Activated B cell treated with CpG ODN at 0.5 μM for 24 hours (primary cell): ENCODE measurements at places on chromosomes 5 and 9. TPM values are rescaled to one million over a fixed set of nuclear protein-coding genes. Genes with fewer than 3 reads are reported as not detected.

DNA sequence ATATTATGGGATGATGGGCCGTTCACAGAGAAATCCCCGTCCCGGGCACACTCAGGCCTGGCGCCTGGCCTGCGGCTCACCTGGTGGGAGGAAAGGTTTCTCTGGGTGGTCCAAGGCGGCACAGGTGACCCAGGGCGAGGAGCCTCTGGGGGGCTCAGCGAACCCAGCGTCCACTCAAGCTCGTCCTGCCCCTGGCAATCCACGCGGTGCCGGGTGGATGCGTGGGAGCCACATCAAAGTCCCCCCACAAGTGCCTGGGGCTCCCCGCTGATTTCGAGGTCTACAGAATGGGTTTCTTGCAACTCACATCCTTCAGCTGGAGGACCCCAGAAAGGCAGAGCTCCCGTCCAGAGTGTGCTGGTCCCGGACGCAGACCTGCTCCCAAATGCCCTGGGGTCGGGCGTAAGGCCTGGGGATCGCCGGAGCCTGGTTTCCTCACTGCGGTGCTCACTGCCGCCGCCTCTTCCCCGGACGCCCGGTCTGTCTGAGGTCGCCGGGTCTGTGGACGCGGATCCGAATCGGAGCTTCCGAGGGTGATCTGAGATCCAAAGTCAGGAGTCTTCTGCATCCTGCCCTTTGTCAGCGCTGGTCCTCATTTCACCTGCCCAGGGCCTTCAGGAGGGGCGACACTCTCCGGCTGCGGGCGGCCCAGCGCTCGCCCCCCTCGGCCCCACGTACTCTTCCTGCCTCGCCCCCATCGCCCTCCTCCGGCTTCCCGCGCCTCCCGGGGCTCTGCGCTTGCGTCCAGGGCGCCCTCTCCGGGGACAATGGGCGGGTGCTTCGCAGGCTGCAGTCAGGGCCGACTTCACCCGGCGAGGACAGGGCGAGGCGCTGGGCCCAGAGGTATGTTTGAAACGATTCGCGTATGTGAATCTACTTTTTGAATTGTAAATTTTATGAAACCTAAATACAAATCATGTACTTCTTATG, 20.0 kb upstream of the RUFY1 start:
- peak overlapping the region; percentile 78 for H3K4me3 ChIP-seq
- H3K27ac ChIP-seq, result no peak overlapping the region

DNA sequence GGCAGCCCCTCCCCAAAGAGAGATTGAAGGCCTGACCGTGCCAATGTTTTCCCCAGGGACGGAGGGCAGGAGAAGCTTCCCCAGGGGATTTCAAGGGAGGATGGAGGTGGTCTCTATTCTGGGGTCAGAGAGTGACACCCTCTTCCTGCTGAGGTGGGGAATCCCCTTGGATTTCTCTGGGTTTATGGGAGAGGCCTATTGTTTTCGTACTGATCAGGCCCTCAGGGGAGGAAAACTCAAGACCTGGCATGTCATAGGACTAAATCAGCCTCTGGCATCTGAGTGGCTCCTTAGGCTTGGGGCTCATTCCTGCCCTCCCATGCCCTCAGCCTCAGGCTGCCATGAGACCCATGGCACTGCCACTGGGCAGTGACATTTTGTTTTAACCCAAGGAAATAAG, 44.6 kb downstream of the IRF1 start:
- no peak overlapping the region for H3K4me3 ChIP-seq
- peaks cover 57% of the 10 kb centered on the region for H3K4me1 ChIP-seq
- no peaks in the 10 kb centered on the region for H3K27me3 ChIP-seq

- no peak overlapping the region for H3K27ac ChIP-seq
- H3K27me3 ChIP-seq, result peaks cover 20% of the 10 kb centered on the region
Measured at GRCh38 chr5:142170254-142170953, 61.8 kb downstream of the NDFIP1 start.

DNA sequence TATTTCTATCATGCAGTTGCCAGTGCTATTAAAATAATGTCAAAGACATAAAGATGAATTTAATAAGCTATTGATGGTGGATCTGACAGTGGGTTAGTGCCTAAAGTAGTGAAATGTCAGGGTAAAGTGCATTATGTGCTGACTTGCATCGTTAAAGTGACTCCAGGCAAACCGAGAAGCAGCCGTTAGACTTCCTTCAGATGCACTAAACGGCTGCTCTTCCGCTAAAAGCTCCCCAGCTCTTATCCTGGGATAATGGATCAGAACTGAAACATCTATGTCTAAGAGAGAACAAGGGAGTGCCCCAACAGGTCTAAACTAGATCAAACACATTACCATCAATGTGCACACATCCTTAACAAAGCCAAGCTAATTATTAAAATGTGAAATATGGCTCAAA, 468.2 kb downstream of the NTRK2 start:
- H3K4me1 ChIP-seq, result no peaks in the 10 kb centered on the region
- H3K27me3 ChIP-seq, result peaks cover 3% of the 10 kb centered on the region
- no peaks in the 10 kb centered on the region for H3K36me3 ChIP-seq
- no peak for DNase-seq
- H3K27ac ChIP-seq, result no peak overlapping the region

- H3K36me3 ChIP-seq, result no peaks in the 10 kb centered on the region
- H3K27me3 ChIP-seq, result no peaks in the 10 kb centered on the region
- no peak overlapping the region for H3K4me3 ChIP-seq
- DNase-seq, result no peak
- peaks cover 3% of the 10 kb centered on the region for H3K4me1 ChIP-seq
- H3K27ac ChIP-seq, result no peak overlapping the region
Measured at GRCh38 chr5:56278335-56278753, 45.2 kb upstream of the ANKRD55 start.

DNA sequence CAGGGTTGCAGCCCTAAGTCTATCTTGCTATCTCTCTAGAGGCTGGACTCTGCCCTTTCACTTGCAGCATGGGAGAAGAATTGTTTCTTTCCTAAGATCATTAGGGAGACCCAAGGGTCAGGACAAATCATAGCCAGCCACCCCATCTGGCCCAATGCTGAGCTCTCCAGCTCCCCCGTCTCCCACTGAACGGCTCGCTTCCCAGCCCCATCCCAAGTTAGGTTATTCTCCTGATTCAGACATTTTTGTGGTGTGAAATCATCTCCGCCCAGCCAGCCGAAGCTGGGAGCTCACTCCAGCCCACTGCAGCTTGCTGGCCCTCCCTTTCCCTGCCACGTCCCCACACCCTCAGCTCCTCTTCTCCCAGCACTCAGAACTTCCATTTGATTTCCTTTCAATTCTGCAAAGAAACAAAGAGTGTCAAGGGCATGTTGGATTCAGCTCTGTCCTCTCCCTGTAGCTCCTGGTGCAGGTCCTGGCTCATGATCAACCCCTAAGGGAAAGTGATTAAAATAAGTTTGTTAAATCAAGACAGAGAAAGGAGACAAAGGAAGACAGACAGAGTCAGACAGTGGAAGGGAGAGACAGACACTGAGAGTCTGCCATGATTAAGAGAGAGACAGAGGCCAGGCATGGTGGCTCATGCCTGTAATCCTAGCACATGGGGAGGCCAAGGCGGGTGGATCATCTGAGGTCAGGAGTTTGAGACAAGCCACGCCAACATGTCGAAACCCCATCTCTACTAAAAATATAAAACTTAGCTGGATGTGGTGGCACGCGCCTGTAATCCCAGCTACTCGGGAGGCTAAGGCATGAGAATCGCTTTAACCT, 12.6 kb upstream of the SPARC start:
- no peak overlapping the region for H3K27ac ChIP-seq
- H3K4me1 ChIP-seq, result peaks cover 14% of the 10 kb centered on the region
- H3K36me3 ChIP-seq, result no peaks in the 10 kb centered on the region
- no peak overlapping the region for H3K4me3 ChIP-seq

GRCh38 chr5:72599519-72600370, 92.5 kb upstream of the ZNF366 start:
- no peaks in the 10 kb centered on the region for H3K36me3 ChIP-seq
- peaks cover 18% of the 10 kb centered on the region for H3K4me1 ChIP-seq
- H3K27ac ChIP-seq, result peak overlapping the region; percentile 33
- peaks cover under 1% of the 10 kb centered on the region for H3K27me3 ChIP-seq
- H3K4me3 ChIP-seq, result no peak overlapping the region

DNA sequence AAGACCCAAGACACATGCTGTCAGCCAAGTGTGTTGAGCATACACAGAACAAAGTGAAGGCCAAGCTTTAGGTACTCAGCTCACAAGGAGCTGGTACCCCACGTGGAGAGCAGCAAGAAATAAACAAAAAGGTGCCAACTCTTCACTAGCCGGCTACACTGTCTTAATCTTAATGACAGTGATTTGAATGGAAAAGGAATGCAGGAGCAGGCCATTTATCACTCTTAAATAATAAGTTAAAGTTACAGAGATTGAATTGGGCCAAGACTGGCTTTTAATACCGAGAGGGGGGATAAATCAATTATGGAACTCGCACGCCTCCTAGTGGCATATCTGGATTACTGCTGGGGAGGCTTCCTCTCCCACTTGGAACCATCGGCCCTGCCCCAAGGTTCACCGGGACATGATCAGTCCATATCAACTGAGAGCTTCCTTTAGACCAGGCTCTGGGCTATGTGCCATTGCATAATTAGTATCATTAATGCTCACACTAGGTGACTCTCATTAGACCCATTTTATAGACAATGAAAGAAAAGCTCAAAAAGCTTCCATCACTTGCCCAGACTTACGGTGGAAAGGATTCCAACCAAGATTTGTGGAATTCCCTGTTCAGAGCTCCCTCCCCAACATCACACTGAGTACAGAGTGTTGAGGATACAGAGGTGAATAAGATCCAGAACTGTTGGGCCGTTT, 94.0 kb downstream of the ACTL7B start:
- no peaks in the 10 kb centered on the region for H3K36me3 ChIP-seq
- peaks cover 9% of the 10 kb centered on the region for H3K4me1 ChIP-seq
- DNase-seq, result no peak
- H3K4me3 ChIP-seq, result no peak overlapping the region

- H3K4me1 ChIP-seq, result no peaks in the 10 kb centered on the region
- H3K27me3 ChIP-seq, result peaks cover 5% of the 10 kb centered on the region
- H3K36me3 ChIP-seq, result no peaks in the 10 kb centered on the region
- DNase-seq, result no peak
Measured at GRCh38 chr5:147832541-147832940, 1.1 kb upstream of the SPINK1 start.

DNA sequence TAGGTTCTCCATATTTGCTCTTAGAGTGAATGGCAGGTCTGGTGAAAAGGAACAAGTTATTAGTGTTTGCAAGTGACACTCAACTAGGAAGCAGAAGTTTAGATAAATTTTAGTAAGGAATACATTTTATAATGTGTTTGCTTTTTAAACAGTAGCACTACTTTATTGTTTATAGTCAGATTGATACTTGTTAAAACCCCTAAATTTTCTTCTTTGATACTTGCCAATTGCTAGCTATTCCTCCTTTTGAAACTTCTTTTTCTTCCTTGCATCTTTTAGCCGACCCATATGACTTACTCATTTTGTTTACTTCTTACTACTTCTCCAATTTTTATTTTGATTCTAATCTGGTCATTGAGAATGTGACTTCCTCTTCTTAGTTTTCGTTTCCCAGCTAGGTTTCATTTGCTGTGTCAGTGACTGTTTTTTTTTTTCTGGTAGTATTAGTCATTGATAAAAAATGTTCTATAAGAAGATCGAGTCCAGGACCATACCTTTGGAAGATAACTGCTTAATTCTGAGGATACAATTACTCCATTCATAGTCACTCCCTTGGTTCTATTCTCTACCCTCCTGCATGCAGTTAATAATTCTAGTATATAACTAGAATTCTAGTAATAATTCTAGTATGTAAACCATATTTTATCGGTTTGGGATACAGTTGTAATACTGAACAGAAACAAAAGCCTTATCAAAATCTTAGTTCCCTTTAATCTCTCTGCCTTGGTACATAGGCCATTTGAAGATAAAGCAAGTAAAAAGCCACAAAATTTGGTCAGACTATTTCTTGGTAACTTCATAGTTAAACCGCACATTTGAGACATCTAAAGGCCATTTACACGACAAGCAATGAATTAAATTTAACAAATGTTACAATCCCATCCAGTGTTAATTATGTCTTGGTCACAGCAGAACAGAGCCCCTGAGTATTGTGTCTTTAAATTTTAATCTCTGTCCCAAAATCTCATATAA, 2.8 kb upstream of the RICTOR start:
- H3K27ac ChIP-seq, result peak overlapping the region; percentile 54
- H3K36me3 ChIP-seq, result peaks cover 10% of the 10 kb centered on the region
- no peaks in the 10 kb centered on the region for H3K27me3 ChIP-seq

- no peak for DNase-seq
- H3K36me3 ChIP-seq, result no peaks in the 10 kb centered on the region
- peaks cover 4% of the 10 kb centered on the region for H3K27me3 ChIP-seq
- peaks cover 5% of the 10 kb centered on the region for H3K4me1 ChIP-seq
- H3K4me3 ChIP-seq, result no peak overlapping the region
Measured at GRCh38 chr5:152501294-152501693, 96.2 kb upstream of the NMUR2 start.

DNA sequence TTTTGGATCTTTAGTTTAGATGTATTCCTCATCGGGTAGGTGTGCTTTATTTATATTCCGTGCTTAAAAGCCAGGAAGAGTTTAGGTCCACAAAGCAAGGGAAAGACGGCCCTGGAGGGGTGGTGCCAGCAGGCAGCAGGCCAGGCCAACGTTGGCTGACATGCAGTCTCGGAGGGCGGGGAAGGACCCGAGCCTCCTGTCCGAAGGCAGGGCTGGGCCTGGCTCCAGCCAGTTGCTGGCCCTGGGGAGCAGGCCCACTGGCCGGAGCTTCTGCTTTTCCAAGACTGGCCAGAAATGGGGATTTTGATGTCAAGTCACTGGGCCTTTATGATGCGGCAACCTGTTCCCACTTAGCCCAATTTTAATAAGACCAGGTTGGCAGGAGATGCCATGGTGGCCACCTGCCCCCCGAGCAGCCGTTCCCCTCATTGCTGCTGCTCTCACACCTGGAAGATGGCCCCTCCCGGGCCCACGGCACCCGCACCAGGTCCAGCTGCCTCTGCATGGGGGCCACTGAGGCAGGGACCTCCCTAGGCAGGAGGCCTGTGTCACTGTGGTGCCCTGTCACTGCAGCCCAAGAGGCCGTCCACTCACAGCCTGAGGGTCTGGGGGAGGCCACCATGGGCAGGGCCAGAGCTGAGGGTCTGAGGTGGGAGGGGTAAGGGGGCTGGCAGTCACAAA, 23.2 kb downstream of the LPCAT1 start:
- H3K4me3 ChIP-seq, result peak overlapping the region; percentile 19
- DNase-seq, result no peak
- H3K27ac ChIP-seq, result peak overlapping the region; percentile 83
- peaks cover 97% of the 10 kb centered on the region for H3K4me1 ChIP-seq

- DNase-seq, result no peak
- H3K4me3 ChIP-seq, result no peak overlapping the region
- no peak overlapping the region for H3K27ac ChIP-seq
- H3K27me3 ChIP-seq, result peaks cover 2% of the 10 kb centered on the region
Measured at GRCh38 chr5:73093943-73094342, 26.4 kb upstream of the TMEM171 start.

DNA sequence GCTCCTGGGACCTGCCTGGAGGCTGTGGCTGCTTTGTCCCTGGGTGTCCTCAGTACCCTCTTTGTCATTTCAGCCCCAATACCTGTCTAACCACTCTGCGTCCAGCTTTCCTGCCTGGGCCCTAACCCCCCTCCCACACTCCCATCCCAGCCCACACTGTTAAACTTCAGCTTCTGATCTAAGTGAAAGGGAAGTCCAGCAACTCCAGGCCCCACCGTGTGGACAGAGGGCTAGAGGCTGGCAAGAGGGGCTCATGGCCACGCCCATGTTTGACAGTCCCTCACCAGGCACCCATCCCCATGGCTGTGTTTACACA, 56.3 kb downstream of the SEMA4D start:
- H3K36me3 ChIP-seq, result peaks cover 18% of the 10 kb centered on the region
- no peak overlapping the region for H3K4me3 ChIP-seq
- no peaks in the 10 kb centered on the region for H3K27me3 ChIP-seq
- H3K4me1 ChIP-seq, result peaks cover 83% of the 10 kb centered on the region

Gene CDH6
- not detected in 2 replicates for total RNA-seq

Gene MARVELD2
- total RNA-seq, result 1.2 and 1.6 TPM in 2 replicates

Gene LMX1B
- total RNA-seq, result not detected in 2 replicates

Gene HEMGN
- total RNA-seq, result 0.11 TPM in 1 of 2 replicates, not detected in the other

Gene RMI1
- total RNA-seq, result 6.6 and 8.5 TPM in 2 replicates

Gene XRCC4
- 8.1 and 8.5 TPM in 2 replicates for total RNA-seq

Gene MARCOL
- not detected in 2 replicates for total RNA-seq
